ENCODE measurements at places on chromosomes 4 and X. TPM values are rescaled to one million over a fixed set of nuclear protein-coding genes. Genes with fewer than 3 reads are reported as not detected.

- no peak overlapping the region for H3K4me3 ChIP-seq
- H3K27me3 ChIP-seq, result no peaks in the 10 kb centered on the region
- H3K4me1 ChIP-seq, result no peaks in the 10 kb centered on the region
- no peaks in the 10 kb centered on the region for H3K36me3 ChIP-seq
- H3K27ac ChIP-seq, result no peak overlapping the region
Measured at GRCh38 chr4:111905511-111905910, 239.7 kb upstream of the FAM241A start.

DNA sequence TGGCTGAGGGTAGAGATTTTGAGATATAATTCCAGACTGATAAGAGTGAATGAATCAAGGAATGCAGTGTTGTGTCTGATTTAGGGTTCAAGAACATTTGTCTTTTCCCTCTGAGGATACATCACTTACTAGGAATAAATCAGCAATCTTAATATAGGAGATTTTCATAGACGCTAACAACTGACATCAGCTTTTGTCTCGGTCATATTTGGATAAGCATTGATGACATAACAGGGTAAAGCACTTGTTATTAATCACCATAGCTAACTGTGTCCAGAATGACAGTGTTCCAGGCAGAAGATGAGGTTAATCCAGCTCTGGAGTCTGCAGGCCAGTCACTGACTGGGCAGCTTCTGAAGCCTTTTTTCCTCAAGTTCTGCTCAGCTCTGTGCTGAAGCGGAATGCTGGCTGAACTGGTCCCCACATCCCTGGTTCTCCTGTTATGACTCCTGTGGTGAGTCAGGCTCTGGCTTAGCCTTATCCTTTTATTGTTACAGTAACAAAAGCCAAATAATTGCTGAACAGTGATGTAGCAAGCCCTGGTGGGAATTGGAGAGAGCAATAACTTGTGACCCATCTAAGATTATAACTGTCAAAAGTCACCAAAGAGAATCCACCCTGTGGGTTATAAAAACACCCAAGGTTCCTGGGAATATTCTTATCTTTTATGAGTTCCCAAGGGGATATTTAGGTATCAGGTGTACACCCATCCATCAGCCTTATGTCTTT, 41.8 kb downstream of the FNIP2 start:
- H3K27me3 ChIP-seq, result no peaks in the 10 kb centered on the region
- no peak for DNase-seq
- no peaks in the 10 kb centered on the region for H3K36me3 ChIP-seq
- H3K4me3 ChIP-seq, result no peak overlapping the region
- no peak overlapping the region for H3K27ac ChIP-seq
- 0 out of 2 replicates have a peak, but pooled peaks cover under 1% of the 10 kb centered on the region for H3K4me1 ChIP-seq

DNA sequence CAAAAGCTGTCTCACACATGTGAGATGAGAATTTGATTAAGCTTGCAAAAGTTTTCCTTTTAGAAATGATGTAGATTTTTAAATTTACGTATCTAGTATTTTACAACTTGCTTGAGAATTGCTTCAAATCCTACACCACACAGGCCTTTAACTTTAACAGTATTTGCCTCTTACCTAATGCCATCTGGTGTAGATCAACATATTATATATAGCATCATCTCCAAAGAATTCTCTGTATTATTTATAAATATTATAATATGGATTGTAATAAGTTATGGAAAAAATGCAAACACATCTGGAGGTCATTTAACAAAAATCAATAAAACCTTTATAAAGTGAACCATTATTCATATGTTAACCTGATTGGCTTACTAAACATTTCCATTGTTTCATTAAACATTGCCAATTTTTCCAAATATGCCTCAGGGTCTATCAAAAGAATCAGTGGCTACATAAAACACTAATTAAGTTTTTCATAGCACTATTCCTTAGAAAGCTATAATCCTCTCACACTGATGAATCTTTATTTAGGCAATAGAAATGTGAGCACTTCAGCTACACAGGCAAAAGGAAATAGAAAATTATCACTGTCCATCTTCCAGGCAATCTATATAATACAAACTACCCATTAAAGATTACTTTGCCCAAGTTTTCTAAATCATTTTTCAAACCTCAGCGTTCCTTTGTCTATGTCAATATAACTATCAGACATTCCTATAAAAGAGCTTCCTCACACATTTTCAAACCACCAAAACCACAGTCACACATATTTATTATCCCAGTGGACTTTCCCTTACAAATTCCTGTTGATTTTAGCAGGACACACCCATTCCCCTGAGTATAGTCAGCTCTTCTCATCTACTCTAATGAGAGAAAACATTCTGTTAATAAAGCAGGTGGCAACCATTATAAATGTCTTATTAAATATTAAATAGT, 83.5 kb upstream of the INTU start:
- DNase-seq, result no peak
- no peaks in the 10 kb centered on the region for H3K27me3 ChIP-seq
- no peaks in the 10 kb centered on the region for H3K4me1 ChIP-seq
- no peaks in the 10 kb centered on the region for H3K36me3 ChIP-seq

DNA sequence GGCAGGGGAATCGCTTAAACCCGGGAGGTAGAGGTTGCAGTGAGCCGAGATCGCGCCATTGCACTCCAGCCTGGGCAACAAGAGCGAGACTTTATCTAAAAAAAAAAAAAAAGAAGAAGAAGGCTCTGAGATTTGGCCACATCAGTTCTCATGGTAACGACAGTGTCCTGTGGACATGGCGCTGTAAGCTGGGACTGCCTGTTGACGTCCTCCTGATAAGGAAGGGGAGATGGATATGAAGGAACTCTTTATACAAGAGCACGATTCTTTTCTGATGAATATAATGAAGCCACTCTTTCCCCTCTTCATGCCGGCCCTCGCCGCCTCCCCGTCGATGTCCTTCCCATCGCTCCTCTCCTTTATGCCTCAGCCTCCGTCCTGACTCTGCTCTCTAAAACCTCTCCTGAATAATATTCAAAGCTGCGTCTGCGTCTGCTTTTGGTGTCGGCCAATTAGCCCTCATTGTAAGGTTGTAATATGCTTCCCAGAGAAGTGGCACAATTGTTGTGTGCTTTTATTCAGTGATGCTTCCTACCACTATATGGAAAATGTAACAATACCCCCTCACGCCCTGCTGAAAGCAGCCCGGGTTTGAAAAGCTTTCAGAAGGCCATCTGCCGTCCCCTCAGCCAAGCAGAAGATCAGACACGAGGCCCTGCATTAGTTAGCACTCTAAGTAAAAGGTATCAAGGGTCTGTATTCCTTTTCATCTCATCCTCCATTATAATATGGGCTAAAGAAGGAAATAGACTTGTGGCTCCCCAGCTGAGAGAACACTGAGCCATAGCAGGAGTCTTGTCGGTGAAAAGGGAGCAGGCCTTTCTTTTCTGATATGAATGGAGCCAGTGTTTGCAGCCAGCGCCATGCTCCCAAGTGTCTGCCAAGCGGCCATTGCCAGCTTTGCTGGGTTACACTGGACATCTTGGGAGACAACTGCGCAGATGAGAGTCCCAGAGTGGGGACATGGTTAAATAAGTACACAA, 22.1 kb upstream of the SCOC start:
- no peaks in the 10 kb centered on the region for H3K36me3 ChIP-seq
- no peak for DNase-seq
- no peaks in the 10 kb centered on the region for H3K27me3 ChIP-seq
- H3K4me3 ChIP-seq, result no peak overlapping the region
- 0 out of 2 replicates have a peak, but pooled peaks cover 2% of the 10 kb centered on the region for H3K4me1 ChIP-seq

GRCh38 chrX:97743014-97743413, 859.3 kb downstream of the RPA4 start:
- no peak overlapping the region for H3K4me3 ChIP-seq

DNA sequence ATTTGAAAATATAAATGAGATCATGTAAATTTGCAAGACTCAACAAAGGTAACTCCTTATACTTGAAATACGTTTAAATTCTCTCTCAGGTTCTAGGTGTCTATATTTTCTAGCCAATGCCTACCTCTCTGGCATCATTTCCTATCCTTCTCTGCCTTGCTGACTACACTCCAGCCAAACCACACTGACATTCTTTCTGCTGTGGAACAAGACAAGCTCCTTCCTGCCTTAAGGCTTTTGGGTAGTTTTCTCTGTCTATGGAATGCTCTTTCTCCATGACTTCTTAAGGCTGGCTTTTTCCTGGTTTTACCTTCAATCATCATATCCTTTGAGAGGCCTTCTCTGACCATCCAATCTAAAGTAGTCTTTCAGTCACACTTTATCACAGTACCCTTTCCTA, 201.0 kb downstream of the SPRY1 start:
- no peak overlapping the region for H3K4me3 ChIP-seq
- H3K36me3 ChIP-seq, result no peaks in the 10 kb centered on the region
- H3K27ac ChIP-seq, result no peak overlapping the region
- H3K4me1 ChIP-seq, result peaks cover 4% of the 10 kb centered on the region
- no peak for DNase-seq
- H3K27me3 ChIP-seq, result no peaks in the 10 kb centered on the region

- no peak overlapping the region for H3K4me3 ChIP-seq
- H3K27ac ChIP-seq, result no peak overlapping the region
- H3K36me3 ChIP-seq, result no peaks in the 10 kb centered on the region
- DNase-seq, result no peak
Measured at GRCh38 chr4:185421366-185422124, 4.2 kb downstream of the UFSP2 start.

DNA sequence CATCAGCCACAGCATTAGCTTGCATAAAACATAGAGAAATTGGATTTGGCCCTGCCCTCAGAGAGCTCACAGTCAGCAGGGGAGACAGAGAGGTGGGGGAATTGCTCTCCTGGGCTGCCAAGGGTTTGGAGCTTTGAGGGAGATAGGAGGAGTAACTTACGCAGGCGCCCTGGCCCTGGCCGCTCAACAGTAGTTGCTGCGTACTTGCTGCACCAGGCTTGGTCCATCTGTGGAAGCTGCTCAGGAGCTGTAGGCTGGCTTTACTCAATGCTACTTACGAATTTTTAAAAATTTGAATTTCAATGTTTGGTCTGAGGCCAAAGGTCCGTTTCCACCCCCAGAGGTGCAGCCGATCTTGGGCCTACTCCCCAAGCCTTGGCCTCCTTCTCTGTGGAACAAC, 83.3 kb downstream of the CPZ start:
- H3K27ac ChIP-seq, result no peak overlapping the region
- H3K27me3 ChIP-seq, result peaks cover 2% of the 10 kb centered on the region
- no peak for DNase-seq
- no peak overlapping the region for H3K4me3 ChIP-seq
- H3K36me3 ChIP-seq, result no peaks in the 10 kb centered on the region

- H3K4me3 ChIP-seq, result no peak overlapping the region
- no peak overlapping the region for H3K27ac ChIP-seq
- no peaks in the 10 kb centered on the region for H3K4me1 ChIP-seq
Measured at GRCh38 chrX:17592117-17592516, 145.2 kb upstream of the SCML1 start.

GRCh38 chrX:8183346-8183745, 12.3 kb upstream of the VCX2 start:
- no peaks in the 10 kb centered on the region for H3K4me1 ChIP-seq
- no peak overlapping the region for H3K4me3 ChIP-seq
- DNase-seq, result no peak
- no peak overlapping the region for H3K27ac ChIP-seq

DNA sequence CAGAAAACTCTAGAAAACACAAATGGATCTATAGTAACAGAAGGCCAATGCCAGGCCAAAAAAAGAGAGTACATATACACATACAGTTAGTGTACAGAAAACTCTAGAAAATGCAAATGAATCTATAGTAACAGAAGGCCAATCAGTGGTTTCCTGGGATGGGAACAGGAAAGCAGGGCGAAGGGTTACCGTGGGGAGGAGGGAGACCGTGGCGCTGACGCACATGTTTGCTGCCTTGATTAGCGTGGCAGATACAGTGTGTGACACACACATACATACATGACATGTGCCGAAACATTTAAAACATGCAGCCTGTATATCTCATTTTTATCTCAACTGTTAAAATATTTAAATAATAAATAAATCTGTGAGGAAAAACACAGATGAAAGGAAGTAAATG, 14.7 kb downstream of the GAK start:
- no peak overlapping the region for H3K4me3 ChIP-seq
- no peak for DNase-seq
- H3K27ac ChIP-seq, result no peak overlapping the region
- no peaks in the 10 kb centered on the region for H3K36me3 ChIP-seq

- no peaks in the 10 kb centered on the region for H3K27me3 ChIP-seq
- no peaks in the 10 kb centered on the region for H3K4me1 ChIP-seq
- no peak for DNase-seq
- no peaks in the 10 kb centered on the region for H3K36me3 ChIP-seq
Measured at GRCh38 chrX:148534291-148534690, 33.9 kb downstream of the AFF2 start.

- H3K27me3 ChIP-seq, result no peaks in the 10 kb centered on the region
- H3K4me1 ChIP-seq, result no peaks in the 10 kb centered on the region
- DNase-seq, result no peak
Measured at GRCh38 chr4:172865531-172866127, 303.0 kb upstream of the GALNT7 start.

DNA sequence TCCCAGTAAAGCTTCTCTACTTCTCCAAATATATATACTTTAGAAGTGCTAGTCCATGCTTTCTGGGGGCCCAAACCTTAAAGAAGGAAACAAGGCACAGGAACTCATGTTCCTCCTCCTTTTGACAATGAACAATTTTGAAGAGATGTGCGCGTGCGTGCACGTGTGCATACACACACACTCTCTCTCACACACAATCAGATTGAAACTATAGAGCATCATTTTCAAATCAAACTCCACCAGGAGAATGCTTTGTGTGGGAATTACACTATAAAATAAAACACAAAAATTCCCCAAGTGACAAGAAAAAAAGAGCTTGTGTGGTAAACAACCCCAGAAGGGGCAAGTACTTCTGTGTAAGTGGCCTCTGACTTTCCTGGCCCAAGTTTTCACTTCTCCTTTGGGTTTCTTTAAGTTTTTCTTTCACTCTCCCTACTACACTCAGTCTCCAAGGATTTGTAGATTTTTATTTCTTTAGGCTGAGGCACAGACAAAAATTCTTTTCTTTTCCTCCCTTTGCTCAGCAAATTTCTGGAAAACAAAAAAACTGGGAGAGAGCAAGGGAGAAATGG, 46.6 kb upstream of the SHISA3 start:
- H3K27me3 ChIP-seq, result no peaks in the 10 kb centered on the region
- DNase-seq, result no peak
- H3K36me3 ChIP-seq, result no peaks in the 10 kb centered on the region
- no peaks in the 10 kb centered on the region for H3K4me1 ChIP-seq
- no peak overlapping the region for H3K27ac ChIP-seq

RTL3 gene
- not detected for total RNA-seq

TMEM47 gene
- 28.5 TPM for total RNA-seq

CLIC2 gene
- total RNA-seq, result 0.61 TPM

SSX4 gene
- total RNA-seq, result 0.32 TPM

PWWP3B gene
- 0.86 TPM for total RNA-seq

ABLIM2 gene
- 3.0 TPM for total RNA-seq

STARD8 gene
- total RNA-seq, result 3.0 TPM

KLKB1 gene
- 20.9 TPM for total RNA-seq

CSN1S1 gene
- not detected for total RNA-seq

TBC1D8B gene
- 7.8 TPM for total RNA-seq

LDB2 gene
- total RNA-seq, result 57.0 TPM

PAK3 gene
- 7.2 TPM for total RNA-seq

MXRA5 gene
- 1.7 TPM for total RNA-seq

UTP14A gene
- total RNA-seq, result 24.0 TPM

All from H1 (cell line).